Breast epithelium (tissue), 4 donors: ENCODE measurements at places on chromosomes 5 and 9. TPM values are rescaled to one million over a fixed set of nuclear protein-coding genes. Genes with fewer than 3 reads are reported as not detected.

ITGA1 gene
- total RNA-seq, result 36.6 TPM

CARD9 gene
- 7.6 TPM for total RNA-seq

PCDHA13 gene
- 3.5 TPM for total RNA-seq

SH3TC2 gene
- total RNA-seq, result 9.4 TPM

DNA sequence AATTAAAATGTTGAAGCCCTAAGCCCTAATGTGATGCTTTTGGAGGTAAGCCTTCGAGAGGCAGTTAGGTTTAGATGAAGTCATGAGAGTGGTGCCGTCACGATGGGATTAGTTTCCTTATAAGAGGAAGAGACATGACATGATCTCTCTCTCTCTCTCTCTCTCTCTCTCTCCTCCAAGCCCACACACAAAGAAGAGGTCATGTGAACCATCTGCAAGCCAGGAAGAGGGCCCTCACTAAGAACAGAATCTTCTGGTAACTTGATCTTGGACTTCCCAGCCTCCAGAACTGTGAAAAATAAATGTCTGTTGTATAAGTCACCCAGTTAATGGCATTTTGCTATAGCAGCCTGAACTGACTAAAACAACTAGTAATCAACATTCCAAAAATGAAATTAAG lies 175.5 kb downstream of the GNA14 start:
- no peak for DNase-seq
- H3K36me3 ChIP-seq, result no peaks in the 10 kb centered on the region
- H3K27me3 ChIP-seq, result no peaks in the 10 kb centered on the region
- H3K27ac ChIP-seq, result no peak overlapping the region
- H3K4me3 ChIP-seq, result no peak overlapping the region
